GM03348 (cell line): ENCODE measurements at places on chromosomes 4 and X.

- peak; percentile 62 for DNase-seq
Observed at GRCh38 chr4:48017108-48017571, 568 bp downstream of the NIPAL1 start.

DNA sequence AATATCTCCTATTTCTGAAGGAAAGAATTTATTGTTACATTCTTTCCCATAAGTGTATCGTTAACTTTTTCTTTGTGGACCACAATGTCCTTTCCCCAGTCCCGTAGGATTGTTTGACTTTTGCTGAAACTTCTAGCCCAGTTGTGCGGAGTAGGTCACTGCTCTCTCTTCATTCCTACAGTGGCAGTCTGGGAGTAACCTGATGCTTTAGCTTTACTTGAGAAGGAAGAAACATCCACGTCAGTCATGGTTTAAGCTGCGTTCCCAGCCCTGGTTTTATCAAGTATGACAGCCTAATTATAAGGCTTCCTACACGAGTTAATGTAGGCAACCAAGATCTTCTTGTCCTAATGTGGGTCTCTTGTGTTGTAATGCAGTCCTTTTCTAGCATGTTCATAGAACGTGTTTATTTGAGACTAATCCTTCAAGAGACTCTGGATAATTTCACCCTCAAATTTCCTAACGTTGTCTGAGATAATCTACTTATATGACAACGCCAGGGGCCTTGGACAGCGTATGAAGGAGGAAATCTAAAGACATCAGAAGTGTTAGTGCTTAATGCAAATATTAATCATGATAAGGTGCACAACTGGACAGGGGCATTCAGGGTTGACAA is 40.8 kb upstream of the GRPR start:
- DNase-seq = no peak

DNA sequence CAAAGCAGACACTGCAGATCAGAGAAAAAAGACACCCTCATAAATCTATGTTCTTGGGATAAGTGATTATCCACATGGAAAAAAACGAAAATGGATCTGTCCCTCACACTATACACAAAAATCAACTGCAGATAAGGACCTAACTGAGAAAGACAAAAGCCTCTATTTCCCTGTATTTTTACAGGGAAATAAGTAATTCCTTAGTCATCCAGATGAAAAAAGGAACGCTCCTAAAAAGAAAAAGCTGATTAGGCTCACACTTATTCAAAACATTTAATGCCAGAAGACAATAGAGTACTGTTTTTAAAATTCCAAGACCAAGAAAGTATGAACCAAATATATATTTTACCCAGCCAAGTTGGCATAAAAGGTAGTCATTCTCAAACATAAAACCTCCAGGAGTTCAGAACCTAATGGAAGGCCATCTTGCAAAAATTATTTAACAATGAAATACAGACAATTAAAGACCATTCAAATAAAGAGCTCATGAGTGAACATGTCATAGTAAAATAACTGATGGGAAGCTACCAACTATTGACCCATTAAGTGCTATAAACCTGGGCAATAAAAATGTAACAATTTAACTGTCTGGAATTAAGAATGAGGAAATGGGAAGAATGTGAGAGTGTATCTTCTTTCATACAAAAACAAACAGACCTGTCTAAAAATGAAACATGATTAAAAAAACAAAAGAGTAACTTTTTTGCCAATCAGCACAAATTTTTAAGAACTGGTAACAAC is 20.4 kb downstream of the PAPSS1 start:
- DNase-seq = no peak

- peak; percentile 32 for DNase-seq
Observed at GRCh38 chrX:13533726-13534125, 35.7 kb upstream of the EGFL6 start.

DNA sequence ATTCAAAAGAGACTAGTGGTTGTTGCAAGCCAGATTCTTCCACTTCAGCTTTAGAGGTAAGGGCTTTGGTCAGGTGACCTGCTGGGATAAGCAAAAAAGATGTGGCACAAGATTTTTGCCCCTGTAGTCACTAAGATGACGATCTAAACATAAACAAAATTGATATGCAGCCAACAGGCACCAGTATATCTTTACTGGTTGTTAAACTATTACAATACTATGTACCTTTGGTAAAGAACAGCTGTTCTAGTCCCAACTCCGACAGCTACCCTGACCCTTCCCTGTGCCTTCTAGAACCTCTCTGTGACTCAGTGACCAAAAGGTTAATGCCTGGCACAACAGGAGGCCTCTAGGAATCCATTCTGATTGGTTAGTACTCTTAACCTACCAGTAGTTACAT is 59.6 kb downstream of the MGST2 start:
- no peak for DNase-seq

GRCh38 chrX:23366914-23367313 is 32.3 kb downstream of the PTCHD1 start:
- DNase-seq = no peak

DNA sequence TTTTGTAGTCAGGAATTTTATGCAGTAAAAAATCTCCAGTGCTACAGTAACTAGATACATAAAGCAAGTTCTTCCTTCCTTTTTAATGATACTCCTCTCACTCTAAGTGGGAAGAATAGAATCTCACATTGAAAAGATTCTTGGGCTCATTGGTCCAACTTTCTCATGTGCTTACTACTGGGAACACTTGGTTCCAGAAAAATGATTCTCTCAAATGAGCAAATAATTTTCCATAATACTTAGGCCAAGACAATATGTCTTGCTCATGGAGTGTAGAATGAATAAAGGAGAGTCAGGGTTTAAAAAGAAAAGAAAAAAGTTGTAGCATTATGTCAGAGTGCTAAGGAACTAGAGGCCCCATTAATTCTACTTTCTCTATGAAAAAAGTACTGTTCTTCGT is 197.8 kb downstream of the RASL11B start:
- no peak for DNase-seq

DNA sequence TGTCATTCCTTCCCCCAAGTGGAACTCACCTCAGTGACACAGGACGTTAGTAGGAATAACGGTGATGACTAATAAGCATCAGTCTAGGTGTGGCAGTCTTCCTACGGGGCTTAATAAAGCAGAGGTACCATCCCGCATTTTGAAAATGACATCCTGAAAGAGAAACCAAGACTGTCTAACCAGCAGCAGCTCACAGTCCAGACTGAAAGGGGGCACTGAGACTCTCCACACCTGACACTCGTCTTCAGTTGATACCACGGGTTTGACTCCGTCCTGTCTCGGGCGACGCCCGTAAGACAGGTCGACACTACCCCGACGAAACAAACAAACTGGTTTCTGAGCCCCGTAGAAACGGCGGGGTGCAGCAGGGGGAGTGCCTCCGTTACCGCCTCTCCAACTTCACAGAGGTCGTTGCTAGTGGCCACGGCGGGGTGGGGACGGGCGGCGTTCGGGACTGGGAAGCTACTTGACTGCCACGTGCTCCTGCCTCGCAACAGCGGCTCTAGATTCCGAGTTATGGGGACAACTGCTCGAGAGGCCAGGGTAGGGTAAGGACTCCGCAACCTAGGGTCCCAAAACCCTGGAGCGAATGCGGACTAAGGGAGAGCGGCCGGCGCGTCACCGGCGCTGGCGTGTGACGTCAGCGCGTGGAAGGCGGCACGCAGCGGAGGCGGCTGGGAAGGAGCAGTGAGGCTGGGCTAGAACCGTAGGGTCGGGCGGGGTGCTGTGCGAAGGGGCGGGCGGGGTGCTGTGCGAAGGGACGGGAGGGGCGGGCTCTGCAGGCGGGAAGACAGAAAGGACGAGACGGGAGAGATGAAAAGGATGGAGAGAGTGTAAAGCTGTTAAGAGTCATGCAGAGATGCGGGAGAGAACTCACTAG is at the start of gene NEK1:
TSS of gene NEK1 (minus strand) at position 593 of the 880 bp plus-strand sequence. CDS start 9,953 bp downstream, outside the sequence.
- peak; percentile 96 for DNase-seq

DNA sequence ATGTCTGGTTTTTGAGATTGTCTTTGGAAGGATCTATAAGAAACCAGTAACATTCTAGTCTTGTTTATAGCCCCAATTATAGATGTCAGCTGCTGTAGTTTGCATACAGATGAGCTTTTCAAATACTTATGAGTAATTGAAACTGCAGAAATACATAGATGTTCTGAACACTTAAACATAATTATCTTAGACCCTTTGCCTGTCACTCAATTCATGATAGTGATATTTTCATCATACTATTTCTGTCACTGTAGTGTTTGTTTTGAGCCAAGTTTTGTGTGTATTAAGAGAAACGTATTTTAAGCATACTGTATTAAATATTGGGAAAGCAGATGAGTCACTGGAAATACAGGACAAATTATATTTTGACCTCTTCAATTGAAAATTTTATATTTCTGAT is 69.8 kb upstream of the SMARCA5 start:
- DNase-seq = no peak
